ENCODE measurements at places on chromosomes 13 and 19.
A peak's percentile ranks its signal among the peaks of the same experiment; 100 is the strongest.

GRCh38 chr13:50468849-50469669 lies 374.4 kb downstream of the DLEU7 start:
- DNase-seq: no peak

- peak; percentile 89 for DNase-seq
Measured at GRCh38 chr19:37506387-37507166, at the start of gene ZNF793. ZNF793 (plus strand) TSS chr19:37506939; CDS start chr19:37523440, 16,501 bp downstream.

DNA sequence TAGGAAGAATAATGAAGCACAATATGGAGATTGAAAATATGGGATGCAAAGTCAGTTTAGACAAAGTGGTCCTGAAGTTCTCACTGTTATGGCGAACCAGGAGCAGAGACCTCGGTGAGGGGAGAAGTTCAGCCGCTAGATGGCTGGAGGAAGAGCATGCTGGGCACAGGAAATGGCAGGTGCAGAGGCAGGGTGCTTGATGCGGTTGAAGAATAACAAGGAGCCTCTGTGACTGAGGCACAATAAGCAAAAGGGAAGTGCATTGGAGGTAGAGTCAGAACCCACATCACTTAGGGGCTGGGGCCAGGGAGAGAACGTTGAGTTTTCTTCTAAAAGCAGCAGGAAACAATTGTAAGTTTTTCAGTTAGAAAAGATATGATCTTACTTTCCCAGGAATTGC lies 1725.2 kb downstream of the EFNB2 start:
- DNase-seq: no peak

- DNase-seq: no peak
Measured at GRCh38 chr19:41537789-41538188, 38.2 kb upstream of the CEACAM21 start.

GRCh38 chr19:29675120-29675649 lies 9.9 kb downstream of the PLEKHF1 start:
- no peak for DNase-seq

- no peak for DNase-seq
Measured at GRCh38 chr19:11737964-11738745, 591 bp downstream of the ZNF823 start.

- DNase-seq: no peak
Measured at GRCh38 chr13:101697745-101698144, 245.3 kb downstream of the ITGBL1 start.

GRCh38 chr13:93776936-93777335 lies 550.3 kb downstream of the GPC6 start:
- no peak for DNase-seq

DNA sequence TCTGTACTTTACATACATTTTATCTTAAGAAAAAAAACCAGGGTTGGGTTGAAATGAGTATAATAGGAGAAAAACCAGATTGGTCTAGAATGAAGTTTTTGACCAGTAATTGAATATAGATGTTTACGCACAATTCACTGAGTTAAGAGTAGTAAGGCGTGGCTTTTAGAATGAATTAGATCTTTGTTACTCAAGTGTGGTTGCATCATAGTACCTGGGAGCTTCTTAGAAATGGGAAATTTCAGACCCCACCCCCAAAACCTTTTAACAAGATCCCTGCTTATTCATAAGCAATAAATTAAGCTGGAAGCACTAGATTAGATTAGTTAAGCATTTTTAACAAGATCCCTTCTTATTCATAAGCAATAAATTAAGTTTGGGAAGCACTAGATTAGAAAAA lies 28.7 kb upstream of the LMO7 start:
- DNase-seq: no peak

DNA sequence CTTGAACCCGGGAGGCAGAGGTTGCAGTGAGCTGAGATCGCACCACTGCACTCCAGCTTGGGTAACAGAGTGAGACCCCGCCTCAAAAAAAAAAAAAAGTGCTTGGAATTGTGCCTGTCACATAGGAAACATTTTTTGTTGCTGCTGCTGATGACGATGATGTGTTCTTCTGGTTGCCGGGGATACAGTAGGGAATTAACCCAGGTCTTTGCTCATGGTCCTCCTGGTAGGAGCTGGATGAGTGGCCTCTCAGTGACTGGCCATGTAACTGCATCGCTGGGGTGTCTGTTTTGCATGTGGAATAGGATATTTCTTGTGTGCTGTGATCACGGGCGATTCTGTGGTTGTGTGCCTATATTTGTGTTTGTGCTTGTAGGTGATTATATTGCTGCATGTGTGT lies 4.7 kb upstream of the CNFN start:
- no peak for DNase-seq

- no peak for DNase-seq
Measured at GRCh38 chr13:73767191-73767741, 366.9 kb downstream of the KLF12 start.

DNA sequence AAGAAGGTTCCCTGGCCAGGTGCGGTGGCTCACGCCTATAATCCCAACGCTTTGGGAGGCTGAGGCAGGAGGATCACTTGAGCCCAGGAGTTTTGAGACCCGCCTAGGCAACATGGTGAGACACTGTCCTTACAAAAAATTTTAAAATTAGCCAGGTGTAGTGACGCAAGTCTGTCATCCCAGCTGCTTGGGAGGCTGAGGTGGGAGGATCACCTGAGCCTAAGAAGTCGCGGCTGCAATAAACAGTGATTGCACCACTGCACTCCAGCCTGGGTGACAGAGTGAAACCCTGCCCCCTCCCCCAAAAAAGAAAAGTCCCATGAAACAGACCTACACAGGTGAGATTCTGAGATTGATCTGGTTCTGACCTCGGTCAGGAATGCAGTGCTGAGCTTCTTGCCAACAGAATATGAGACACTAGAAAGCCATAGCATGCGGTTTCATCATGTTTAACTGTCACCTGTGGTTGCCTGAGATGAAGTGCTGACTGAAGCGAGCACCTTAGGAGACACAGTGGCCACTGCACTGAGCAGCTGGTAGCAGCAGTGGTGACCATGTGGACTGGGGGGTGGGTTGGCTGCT lies 2.0 kb upstream of the A1BG start:
- DNase-seq: peak; percentile 48

DNA sequence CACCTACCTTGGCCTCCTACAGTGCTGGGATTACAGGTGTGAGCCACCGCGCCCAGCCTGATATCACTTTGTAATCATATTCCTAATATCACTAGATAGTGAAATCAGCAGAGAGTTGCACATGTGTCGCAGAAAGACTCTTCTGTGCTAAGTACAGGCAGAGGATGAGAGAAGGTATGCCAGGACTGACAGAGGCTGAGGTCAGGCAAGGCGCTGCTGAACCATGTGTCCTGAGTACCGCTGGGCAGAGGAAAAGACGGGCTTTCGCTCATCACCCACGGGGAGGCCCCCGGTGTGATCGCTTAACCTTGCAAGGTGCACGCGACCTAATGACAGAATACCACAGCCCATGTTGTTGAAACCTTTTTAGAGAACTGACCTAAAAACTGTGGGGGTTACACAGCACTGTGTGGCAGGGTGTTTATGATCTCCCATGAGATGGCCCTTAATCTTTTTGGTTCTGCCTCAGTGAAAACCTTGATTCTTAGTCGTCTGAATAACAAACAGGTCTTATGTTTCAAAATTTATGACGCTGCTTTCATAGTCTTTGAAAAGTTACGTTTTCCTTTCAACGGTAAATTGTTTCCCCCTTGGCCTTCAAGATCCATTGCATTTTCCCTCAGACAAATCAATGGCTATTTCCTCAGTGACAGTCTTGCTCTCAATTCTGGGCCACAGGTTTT lies 12.2 kb downstream of the GJA3 start:
- no peak for DNase-seq

DNA sequence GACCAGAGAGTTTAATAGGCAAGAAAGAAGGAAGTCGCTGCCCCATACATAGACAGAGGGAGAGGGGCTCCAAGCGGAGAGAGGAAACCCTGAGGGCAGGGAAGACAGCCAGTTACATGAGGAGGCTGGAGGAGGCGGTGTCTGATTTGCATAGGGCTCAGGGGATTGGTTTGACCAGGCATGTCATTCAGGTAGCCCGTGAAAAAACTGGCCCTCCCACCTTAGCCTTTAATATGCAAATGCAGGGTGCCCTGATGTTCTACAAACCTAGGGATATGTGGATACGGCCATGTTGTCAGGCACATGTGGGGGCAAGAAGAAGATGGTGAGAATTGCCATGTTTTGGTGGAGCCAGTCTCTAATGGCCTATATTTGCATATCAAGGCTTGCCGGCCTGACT lies 1461.6 kb downstream of the PCDH9 start:
- no peak for DNase-seq

DNA sequence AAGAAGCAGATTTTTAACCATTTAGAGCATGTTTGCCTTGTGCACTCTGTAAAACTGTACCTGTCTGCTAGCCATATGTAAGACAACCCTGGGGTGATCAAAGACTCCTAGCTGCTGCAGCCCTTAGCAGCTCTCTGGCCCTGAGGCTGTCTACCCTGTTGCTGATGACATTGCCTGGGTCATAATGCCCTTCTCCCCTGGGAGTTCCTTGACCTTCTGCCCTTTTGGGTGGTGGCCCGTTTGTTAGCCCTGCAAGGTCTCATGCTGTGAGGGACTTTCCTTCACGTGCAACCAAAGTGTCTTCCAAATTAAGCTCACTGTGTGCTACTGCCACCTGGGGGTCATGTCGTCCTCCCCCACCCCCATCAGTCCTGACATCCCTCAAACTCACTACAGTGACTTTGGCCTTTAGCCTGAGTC lies 7.4 kb downstream of the GPC6 start:
- DNase-seq: no peak

- DNase-seq: no peak
Measured at GRCh38 chr13:46211116-46211482, 629 bp upstream of the LRRC63 start.

DNA sequence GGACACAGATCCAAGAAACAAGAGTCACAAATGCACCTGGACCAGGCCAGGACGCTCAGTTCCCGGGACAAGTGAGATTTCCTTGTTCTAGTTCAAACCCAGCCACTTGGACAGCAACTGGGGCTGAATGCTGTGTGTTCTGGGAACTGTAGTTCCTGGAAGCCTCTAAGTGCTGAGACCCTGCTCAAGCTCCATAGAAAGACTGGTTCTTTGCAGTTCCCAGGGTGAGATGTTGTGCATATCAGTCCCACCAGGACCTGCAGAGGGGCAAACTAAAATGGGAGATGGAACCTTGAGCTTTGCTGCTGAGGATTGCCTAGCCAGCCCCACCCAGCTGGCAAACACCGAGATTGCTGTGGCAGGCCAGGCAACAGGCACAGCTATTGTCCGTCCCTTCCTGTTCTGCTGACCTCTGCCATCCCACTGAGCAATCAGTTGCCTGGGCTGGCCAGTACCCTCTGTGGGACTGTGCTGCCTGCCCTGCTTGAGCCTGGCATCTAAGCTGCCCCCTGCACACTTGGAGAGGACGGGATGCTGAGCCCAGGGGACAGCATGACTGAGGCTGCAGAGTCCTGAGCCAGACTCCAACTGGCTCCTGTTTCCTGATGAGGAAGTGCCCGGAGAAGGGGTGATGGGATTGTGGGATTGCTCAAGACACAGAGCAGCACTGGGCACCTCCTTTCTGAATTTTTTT lies 1.4 kb upstream of the GIPC1 start:
- DNase-seq: no peak

DNA sequence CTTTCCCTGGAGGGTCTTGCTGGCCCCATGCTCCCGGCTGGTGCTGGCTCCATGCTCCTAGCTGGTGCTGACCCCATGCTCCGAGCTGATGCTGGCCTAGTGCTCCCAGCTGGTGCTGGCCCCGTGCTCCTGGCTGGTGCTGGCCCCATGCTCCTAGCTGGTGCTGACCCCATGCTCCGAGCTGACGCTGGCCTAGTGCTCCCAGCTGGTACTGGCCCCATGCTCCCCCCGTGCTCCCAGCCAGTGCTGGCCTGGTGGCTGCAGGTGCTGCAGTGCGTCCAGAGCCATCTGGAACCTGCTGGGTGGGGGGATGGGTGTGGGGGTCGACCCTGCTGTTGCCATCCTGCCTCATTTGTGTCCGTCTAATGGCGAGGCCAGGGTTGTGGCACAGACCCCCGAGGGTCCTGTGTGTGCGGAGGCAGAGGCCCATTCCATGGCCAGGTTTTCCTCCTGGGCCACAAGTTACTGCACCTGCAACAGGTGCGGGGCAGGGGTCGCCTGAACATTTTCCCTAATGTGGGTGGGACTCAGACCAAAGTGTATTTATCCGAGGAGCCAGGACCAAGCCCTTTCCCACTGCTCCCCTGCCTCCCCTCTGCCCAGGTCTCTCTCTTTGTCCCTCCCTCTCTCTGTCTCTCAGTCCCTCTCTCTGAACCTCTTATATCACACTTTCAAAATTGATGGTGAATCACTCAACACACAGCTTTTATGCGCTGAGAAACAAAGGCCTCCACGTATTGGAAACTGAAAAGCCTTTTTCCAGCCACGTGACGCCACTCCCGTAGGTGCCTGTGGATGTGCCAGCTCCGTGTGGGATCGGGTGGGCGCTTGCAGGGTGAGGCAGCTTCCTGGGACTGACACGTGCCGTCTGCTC lies 45.1 kb downstream of the MCF2L start:
- no peak for DNase-seq

GRCh38 chr13:36154567-36155291 lies 23.5 kb upstream of the DCLK1 start:
- DNase-seq: no peak
